ENCODE measurements at places on chromosomes 13 and 19. TPM values are rescaled to one million over a fixed set of nuclear protein-coding genes. Genes with fewer than 3 reads are reported as not detected.

CD79A gene
- not detected for total RNA-seq

KEAP1 gene
- 55.7 TPM for total RNA-seq

NANOS3 gene
- not detected for total RNA-seq

KCNJ14 gene
- 0.65 TPM for total RNA-seq

IGFL2 gene
- 0.11 TPM for total RNA-seq

IGFL4 gene
- total RNA-seq: not detected

BEST2 gene
- total RNA-seq: not detected

C19orf38 gene
- not detected for total RNA-seq

CBY2 gene
- total RNA-seq: not detected

PCSK4 gene
- 1.8 TPM for total RNA-seq

FFAR1 gene
- not detected for total RNA-seq

ZNF227 gene
- 25.3 TPM for total RNA-seq
